GM04503 (cell line): ENCODE measurements at places on chromosomes 6 and 20.

- no peak for DNase-seq
Observed at GRCh38 chr6:12147557-12148316, 135.6 kb downstream of the HIVEP1 start.

DNA sequence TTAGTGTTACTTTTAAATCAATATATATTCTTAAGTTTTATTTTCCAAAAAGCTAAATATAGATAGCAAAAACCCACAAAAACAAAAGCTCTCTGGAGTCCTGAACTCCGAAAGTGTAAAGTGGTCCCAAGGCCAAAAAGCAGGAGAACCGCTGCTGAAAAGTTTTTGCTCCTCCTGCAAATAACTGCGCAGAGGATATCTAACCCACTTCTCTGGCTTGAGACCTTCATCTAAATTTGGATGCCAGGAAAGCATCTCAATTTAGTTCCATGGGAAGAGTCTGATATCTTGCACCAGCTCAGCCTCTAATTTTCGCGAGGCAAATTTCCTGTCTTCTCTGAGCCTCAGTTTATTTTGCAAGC is 523 bp downstream of the MRPS10 start:
- DNase-seq: no peak

DNA sequence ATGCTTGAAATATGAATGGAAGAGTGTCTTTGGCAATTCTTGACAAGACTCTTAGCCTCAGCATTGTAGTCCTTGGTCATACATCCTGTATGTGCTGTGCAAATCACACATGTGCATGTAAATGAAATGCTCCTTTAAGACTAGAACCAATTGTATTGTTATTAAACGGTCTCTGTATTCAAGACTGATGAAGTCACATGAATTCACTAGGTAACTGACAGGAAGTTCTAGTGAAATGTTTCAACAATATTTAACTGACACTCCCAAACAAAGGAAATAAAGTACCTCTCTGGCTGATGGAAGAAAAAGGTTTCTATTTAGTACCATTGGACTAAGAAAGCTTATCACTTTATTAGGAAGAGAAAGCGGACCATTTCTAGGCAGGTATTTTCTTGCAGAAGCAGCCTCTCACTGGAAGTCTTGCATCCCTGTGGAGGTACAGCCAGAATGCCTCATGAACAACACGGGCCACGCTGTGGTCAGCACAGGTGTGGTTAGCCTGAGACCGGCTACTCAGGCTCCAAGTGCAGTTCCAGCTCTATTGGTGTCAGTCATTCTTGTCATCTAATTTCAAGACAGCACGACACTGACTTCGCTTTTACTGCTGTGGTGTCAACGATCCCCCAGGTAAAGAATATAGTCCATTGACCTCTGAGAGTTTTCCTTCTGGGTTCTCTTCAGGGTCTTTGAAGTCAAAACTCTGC is 17.3 kb downstream of the PPP1R3G start:
- DNase-seq: no peak

DNA sequence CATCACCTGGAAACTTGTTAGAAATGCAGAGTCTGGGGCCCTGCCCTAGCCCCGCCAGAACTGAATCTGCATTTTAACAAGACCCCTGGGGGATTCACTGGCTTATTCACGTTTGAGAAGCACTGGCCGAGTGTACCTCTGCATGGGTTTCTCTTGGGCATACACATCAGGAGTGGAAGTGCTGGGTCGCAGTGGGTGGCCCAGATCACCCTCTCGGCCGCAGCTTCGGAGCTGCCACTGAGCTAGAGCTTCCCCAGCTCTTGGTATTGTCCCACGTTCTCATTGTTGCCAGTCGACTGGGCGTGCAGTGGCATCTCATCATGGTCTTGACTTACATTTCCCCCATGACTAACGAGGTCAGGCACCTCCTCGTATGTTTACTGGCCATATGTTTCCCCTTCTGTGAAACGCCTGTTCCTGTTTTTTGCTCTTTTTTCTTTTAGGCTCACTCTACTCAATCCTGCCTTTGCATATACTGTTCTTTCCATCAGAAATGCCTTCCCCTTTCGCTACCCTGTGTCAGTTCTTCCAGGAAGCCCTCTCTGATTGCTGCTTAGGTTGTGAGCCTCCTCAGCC is 3.0 kb upstream of the DLGAP4 start:
- DNase-seq: no peak

- no peak for DNase-seq
Observed at GRCh38 chr6:2534406-2535042, 216.2 kb downstream of the MYLK4 start.

GRCh38 chr6:100662264-100662663 is 197.5 kb upstream of the SIM1 start:
- DNase-seq: no peak

- no peak for DNase-seq
Observed at GRCh38 chr6:118674772-118675171, 23.4 kb upstream of the CEP85L start.

DNA sequence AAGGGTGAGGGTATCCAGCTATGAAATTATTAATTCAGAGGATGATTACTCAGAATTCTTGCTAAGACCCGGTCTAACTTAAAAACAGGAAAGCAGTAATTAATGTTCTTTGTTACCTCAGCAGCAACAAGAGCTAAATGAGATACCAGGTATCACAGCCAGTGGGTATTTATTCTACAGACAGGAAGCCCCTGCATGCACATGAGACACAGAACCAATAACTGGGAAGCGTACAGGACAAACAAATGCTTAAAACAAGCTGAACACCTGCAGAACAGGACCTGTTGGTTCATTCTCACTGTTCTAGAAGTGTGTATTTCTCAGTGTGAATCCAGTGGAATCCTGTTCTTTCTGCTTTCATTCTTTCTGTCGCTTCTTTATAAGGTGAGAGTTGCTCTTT is 30.9 kb downstream of the SCML4 start:
- DNase-seq: no peak

GRCh38 chr6:51487937-51488336 is 599.5 kb downstream of the PKHD1 start:
- no peak for DNase-seq

- no peak for DNase-seq
Observed at GRCh38 chr6:43835872-43836419, 65.9 kb downstream of the VEGFA start.

- DNase-seq: no peak
Observed at GRCh38 chr6:109671733-109672132, 19.3 kb downstream of the AK9 start.

GRCh38 chr20:59273739-59274357 is 26.6 kb upstream of the EDN3 start:
- no peak for DNase-seq

GRCh38 chr20:63093966-63094766 is 87.4 kb upstream of the BHLHE23 start:
- DNase-seq: no peak

GRCh38 chr6:146258206-146258605 is 229.3 kb downstream of the GRM1 start:
- no peak for DNase-seq

DNA sequence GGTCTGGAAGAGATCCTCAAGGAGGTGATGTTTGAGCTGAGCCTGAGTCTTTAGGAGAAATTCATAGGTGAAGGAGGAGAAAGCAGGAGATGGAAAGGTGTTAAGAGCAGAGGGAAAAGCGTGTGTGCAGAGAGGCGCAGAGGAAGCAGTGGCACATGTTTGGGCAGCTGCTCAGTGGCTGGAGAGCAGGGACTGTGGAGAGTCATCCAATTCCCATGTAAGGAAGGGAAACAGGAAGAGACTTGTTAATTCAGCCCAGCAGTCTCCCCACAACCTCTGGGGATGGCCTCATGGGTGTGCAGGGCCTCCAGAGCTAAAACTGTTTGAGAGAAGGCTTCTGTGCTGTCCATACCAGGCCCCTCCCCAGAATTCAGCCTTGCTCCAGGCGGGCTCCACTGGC is 16.2 kb downstream of the AAR2 start:
- no peak for DNase-seq

- DNase-seq: no peak
Observed at GRCh38 chr20:45429618-45430017, 13.7 kb downstream of the PIGT start.

- DNase-seq: no peak
Observed at GRCh38 chr6:157273756-157274470, 49.4 kb downstream of the TMEM242 start.

- DNase-seq: no peak
Observed at GRCh38 chr6:26315274-26315673, 49.7 kb upstream of the BTN3A2 start.

GRCh38 chr6:105759946-105760345 is 326.2 kb upstream of the PRDM1 start:
- no peak for DNase-seq

- DNase-seq: peak; percentile 2
Observed at GRCh38 chr6:97440590-97441176, 157.7 kb upstream of the MMS22L start.

DNA sequence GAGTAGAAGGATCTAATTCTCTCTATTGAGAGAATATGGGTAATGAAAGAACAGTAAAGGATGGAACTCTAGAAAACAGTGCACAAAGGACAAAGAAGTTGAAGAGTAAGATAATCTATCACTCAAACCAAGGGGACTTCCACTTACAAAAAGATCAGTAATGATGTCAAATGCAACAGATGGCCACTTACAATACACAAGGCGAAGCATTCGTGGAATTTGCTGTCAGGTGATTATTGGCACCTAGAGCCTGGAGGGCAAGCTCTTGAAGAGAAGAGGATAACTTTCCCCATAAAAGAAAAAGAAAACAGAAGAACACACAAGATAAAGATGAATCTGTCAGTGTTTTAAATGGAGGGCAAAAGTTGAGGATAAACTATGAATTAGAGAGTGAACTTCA is 256.0 kb upstream of the TCF21 start:
- DNase-seq: no peak
